ENCODE measurements at places on chromosomes 6 and 20.

- DNase-seq, result no peak
These were observed 500.3 kb upstream of the ADGRB3 start for GRCh38 chr6:68134796-68135195.

GRCh38 chr6:149335924-149336608 lies 18.6 kb downstream of the TAB2 start:
- no peak for DNase-seq

DNA sequence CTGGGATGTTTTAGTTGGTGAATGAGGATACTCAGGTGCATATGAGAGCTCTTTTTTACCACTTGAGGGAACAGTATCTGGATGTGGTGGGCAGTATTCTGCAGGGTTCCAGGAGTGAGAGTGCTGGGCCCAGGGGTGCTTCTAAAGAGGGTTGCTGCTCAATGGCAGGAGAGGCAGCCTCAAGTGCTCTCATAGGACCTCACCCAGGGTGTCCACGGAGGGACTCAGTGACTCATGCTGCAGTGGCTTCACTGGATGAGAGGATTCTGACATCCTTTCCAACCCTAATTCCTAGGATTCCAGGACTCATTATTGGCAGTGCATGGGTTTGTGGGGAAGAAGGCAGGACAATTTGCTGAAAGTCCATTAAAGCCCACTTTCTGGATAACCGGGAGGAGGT lies 176.6 kb upstream of the FERMT1 start:
- DNase-seq, result no peak

- no peak for DNase-seq
These were observed 36.4 kb downstream of the CEP250 start for GRCh38 chr20:35491823-35492222.

GRCh38 chr6:411402-412145 lies 20.0 kb downstream of the IRF4 start:
- DNase-seq, result no peak

- DNase-seq, result no peak
These were observed 20.6 kb upstream of the ARHGAP18 start for GRCh38 chr6:129730477-129731165.

DNA sequence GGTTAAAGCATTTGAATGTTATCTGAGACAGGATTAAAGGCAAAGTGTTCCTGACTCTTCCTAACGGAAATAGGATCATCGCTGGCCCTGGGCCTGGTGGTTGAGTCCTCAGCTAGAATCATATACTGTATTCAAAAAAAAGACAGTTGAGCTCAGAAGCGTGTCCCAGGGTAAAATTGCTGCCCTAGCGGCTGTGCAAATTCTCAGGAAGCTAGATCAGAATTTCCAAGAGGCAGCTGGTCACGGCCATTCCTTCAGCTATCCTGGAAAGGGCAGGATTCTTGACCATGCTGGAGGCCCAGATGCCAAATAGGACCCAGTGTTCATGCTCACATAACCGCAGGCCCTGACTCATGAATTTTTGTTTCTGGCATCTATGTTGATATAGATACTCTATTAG lies 67.4 kb downstream of the STMND1 start:
- no peak for DNase-seq

GRCh38 chr20:62946918-62947317 lies 5.6 kb upstream of the SLC17A9 start:
- no peak for DNase-seq

DNA sequence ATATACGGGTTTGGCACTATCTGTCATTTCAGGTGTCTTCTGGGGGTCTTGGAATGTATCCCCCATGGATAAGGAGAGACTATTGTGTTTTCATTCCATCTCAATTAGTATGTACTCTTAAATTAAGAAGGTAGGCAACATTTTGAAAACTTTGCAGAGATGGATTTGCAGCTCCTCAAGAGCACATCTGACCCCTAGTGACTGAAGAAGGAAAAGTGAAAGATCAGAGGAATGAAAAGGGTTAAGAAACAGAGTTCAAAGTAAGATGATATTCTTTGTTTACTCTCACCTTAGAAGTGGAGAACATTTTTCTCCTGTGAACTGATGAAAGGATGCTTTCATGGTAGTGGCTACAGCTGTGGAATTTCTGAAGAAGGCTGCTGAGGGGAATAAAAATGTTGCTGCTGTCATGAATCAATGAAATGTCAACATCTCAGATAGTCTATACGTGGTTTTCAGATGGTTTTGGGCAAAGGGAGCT lies 41.5 kb downstream of the SH3BGRL2 start:
- DNase-seq, result no peak

- DNase-seq, result no peak
These were observed 14.8 kb upstream of the MTG2 start for GRCh38 chr20:62168061-62168460.

- no peak for DNase-seq
These were observed 285.4 kb upstream of the FLRT3 start for GRCh38 chr20:14622796-14623195.

- DNase-seq, result no peak
These were observed 382.5 kb downstream of the TAF4 start for GRCh38 chr20:61682996-61683681.

GRCh38 chr6:74840953-74841352 lies 364.9 kb downstream of the COL12A1 start:
- DNase-seq, result no peak

GRCh38 chr6:1233924-1234323 lies 78.0 kb upstream of the FOXQ1 start:
- no peak for DNase-seq

- DNase-seq, result no peak
These were observed 89.7 kb downstream of the FOXF2 start for GRCh38 chr6:1479095-1479494.

DNA sequence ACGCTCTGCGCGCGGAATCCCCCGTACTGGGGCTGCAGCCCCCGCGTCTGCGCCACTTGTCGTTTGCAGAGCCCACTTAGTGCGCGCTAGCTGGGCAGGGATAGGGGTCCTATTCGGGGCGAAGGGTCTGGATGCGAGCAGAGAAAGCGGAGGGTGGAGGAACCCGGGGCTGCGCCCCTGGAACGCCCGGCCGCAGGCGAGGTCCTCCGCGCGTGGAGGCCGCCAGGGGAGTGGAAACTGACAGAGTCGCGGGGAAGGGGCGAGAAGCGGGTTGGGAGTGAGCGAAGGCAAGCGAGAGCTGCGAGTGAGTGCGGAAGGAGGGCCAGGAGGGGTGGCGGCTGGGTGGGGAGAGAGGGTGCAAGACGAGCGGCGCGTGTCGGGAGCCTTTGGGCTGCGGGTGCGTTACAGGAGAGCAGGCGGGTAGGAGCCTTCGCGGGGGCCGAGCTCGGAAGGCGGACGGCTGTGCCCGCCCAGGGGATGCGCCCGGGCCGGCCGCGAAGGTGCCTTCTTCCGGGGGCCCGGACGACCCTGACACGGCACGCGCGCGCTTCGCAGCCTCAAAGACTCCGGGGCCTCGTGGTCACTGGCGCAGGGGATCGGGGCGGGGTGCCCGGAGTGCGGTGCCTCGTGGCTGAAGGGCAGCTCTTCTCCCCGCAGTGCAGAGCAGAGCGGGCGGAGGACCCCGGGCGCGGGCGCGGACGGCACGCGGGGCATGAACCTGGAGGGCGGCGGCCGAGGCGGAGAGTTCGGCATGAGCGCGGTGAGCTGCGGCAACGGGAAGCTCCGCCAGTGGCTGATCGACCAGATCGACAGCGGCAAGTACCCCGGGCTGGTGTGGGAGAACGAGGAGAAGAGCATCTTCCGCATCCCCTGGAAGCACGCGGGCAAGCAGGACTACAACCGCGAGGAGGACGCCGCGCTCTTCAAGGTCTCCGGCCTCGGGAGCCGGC lies 1.2 kb downstream of the IRF4 start:
- no peak for DNase-seq

GRCh38 chr6:93293872-93294271 lies 125.5 kb downstream of the EPHA7 start:
- DNase-seq, result no peak
